RCC 7860 (cell line): ENCODE measurements at places on chromosomes 13 and 19.

- no peak for DNase-seq
Observed at GRCh38 chr13:33976965-33977364, 159.0 kb downstream of the RFC3 start.

DNA sequence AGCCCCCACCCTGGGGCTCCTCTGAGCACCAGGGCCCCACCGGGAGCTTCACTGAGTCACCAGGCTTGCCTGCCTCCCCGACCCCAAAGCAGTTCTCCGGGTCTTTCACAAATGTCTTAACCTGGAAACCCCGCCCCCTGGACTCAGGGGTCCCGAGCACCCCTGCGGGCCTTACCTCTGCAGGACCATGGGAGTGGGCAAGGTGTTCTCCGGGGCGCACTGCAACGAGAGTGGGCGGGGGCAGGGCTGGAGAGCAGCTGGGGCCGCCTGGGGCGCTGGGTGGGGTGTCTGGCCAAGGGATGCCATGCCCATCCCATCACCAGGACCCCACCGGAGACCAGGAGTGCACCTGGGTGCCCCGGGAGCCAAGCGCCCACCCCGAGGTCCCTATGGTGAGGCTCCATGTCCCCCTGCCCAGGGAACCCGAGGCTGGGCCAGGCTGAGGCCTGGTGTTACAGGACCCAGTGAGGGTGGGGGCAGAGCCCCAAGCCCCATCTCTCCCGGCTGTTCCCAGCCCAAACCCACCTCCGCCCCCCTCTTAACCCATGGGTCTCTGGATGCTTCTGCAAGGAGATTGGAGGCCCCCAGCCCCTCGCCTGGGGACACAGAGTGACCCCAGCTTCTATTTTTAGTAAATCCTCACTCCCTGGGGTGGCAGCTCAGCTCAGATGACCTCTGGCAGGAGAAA lies 10.9 kb downstream of the MKNK2 start:
- no peak for DNase-seq

DNA sequence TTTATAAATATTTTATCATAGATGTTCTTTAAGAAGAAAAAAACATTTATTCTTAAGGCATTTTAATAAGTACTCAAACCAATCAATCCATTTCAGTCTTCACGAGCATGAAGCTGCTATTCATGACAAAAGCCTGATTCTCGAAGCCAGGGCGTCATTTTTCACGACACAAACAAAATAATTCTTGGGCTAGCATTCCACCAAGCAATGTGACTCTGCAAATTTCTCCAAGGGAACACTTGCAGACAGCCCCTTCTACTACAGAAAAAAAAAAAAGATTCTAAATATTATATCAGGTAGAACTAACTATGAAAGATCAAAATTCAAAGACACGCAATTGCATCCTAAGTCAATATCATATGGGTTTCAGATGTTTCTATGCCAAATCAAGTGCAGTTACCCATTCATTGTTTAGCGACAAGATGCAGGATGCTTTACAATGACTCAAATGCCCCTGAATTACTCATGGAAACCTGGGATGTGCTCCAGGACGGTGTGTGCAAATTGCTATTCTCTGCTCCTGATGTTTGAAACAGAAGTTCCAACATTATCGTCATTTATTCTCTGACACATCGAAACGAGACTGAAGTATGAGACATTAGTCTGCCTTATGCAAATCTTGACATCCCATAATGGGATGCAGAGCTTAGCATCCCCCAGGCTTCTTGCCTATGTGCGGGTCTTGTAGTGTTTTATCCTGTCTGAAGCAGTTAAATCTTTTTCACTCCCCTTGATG lies 517.7 kb downstream of the MYO16 start:
- peak; percentile 10 for DNase-seq

DNA sequence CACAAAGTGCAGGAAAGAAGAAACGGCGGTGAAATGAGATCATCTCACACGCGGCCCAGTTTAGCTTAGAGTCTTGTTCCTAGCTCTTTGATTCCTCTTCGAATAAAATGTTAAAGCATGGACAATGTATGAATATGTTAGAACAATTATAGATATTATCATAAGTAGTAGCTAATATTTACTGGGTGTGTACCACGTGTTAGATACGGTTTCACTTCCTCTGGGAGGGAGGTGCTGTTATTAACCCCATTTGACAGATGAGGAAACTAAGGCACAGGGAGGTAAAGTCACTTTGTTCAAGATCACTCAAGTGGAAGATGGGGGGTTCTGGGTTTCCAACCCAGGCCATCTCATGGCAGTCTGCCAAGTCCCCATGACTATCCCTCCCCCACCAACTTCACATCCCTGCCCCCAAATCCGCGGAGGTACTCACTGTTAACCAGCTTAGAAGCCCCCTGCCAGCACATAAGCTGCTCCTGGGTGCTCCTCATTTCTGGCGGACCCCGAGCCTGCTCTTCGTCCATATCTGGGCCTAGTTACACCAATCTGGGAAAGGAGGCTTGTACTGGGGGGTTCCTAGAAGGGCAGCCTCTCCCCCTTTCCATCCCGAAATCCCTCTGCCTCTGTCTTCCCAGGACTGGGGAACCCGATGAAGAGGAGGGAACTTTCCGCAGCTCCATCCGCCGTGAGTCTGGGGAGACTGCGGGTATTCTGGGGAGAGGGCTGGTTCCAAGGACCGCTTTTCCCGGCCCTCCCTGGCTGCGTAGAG lies 1.0 kb upstream of the FXYD7 start:
- no peak for DNase-seq

DNA sequence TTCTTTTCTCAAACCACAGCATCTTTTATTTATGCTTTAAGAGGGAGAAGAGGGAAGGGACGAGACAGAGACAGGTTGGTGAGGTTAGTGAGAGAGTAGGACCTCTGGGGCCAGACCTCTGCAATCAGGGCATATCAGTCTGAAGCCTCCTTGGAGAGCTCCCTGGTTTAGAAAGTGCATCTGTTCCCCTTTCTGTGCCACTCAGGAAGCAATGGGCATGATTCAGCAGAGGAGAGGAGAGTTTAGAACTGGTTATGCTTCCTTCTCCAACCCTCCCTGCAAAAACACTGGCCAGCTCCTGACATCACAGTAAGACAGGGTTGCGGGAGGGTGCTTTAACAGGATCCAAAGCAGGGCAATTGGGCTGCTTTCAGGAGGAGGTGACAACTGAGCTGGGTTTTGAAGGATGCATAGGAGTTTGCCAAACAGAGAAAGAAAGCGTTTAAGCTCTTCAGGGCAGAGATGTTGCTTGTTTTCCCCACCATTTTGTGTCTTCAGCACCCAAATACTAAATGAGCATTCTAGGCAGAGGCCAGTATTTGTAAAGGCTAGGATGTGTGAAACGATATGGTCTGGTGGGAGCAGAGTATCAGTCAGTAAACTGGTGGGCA lies 33.1 kb downstream of the CERS4 start:
- DNase-seq = no peak

DNA sequence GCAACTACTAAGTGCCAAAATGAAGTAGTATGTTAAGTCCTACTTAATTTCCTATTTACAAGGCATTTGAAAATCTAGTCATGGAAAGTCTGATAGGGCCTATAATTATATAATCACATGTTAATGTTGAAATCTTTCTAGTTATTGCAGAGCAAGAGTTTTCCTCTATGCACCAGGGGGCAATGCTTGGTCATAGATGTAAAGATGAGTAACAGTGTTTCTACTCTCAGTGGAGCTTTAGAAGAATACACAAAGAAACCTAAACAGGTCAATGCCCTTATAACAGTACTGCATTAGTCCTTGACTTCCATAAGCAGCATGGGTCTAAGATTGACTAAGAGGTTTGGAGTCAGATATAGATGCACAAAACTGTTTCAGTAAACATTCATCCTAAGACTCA lies 218.7 kb downstream of the KCTD12 start:
- no peak for DNase-seq

DNA sequence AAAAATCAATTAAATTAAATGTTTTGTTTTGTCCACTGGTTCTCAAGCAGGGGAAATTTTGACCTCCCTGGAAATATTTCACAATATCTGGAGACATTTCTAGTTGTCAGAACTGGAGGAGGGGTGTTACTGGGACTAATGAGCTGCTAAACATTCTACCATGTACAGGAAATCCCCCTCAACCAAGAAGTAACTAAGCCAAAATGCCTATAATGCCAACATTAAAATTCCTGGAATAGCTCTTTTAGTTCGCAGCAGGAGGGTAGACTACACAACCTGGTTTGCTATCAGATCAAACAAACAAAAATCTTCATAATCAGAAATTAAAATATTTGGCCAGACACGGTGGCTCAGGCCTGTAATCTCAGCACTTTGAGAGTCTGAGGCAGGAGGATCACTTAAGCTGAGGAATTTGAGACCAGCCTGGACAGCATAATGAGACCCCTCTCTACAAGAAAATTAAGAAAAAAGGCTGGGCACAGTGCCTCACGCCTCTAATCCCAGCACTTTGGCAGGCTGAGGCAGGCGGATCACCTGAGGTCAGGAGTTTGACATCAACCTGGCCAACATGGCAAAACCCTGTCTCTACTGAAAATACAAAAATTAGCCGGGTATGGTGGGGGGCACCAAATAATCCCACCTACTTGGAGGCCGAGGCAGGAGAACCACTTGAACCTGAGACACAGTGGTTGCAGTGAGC lies 13.7 kb upstream of the SMARCA4 start:
- peak; percentile 28 for DNase-seq

- no peak for DNase-seq
Observed at GRCh38 chr19:42132030-42132628, at the start of gene POU2F2. TSS of gene POU2F2 (minus strand) at chr19:42132446. CDS start at chr19:42132411, 35 bp downstream.

DNA sequence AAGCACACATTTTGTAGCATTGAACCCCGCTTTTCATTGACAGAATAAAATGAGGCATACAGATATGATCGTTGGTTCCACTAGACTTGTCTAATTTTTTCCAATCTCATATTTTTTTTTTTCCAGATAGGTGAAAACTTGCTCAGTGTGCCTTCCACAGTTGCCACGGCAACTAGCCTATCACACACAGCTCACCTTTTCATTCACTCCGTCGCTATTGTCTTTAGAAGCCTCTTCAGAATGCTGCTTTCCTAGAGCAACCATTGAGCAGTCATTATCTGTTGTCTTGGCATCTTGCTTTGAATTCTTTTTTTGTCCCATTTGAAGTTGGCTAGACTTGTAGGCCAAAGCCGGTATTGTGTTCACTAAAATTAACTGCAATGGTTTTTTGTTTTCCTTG lies 37.7 kb upstream of the ESD start:
- DNase-seq = no peak

DNA sequence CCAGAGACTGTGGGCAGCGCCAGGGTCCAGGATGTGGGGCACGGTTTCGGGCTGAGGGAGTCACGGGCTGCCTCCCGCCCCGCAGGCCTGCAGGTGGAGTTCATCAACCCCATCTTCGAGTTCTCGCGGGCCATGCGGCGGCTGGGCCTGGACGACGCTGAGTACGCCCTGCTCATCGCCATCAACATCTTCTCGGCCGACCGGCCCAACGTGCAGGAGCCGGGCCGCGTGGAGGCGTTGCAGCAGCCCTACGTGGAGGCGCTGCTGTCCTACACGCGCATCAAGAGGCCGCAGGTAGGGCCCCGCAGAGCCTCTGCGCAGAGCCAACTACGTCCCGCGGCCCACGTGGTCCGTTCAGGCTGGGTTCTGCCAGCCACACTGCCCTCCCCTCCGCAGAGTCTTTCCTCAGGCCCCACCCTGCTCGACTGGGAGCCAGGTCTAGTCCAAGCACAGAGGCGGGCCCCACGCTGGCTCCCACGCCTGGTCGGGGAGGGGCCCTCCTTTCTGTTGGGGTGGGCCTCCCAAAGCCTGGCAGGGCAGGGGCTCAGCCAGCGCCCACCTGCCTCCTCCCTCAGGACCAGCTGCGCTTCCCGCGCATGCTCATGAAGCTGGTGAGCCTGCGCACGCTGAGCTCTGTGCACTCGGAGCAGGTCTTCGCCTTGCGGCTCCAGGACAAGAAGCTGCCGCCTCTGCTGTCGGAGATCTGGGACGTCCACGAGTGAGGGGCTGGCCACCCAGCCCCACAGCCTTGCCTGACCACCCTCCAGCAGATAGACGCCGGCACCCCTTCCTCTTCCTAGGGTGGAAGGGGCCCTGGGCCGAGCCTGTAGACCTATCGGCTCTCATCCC lies 2.0 kb upstream of the POLD1 start:
- no peak for DNase-seq

DNA sequence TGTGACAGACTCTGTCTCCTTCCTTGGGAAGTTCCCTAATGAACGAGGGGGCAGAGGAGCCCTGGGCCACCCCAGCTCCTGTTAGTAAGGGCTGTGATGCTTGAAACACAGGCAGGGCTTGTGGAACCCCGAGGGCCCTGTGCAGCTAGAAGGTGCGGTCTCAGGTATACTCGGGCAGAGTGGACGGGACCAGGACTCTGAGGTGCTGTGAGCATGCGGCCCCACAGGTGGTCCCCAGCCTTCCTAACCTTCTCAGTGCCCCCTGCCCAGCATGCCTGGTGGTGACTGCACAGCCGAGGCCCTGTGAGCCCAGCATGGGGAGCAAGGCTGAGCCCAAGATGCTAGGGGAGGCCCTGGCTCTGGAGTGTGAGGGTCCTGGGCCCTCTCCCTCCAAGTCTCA lies 4.0 kb upstream of the SIGLEC8 start:
- no peak for DNase-seq

GRCh38 chr13:111488486-111489132 lies 168.2 kb downstream of the TEX29 start:
- no peak for DNase-seq

DNA sequence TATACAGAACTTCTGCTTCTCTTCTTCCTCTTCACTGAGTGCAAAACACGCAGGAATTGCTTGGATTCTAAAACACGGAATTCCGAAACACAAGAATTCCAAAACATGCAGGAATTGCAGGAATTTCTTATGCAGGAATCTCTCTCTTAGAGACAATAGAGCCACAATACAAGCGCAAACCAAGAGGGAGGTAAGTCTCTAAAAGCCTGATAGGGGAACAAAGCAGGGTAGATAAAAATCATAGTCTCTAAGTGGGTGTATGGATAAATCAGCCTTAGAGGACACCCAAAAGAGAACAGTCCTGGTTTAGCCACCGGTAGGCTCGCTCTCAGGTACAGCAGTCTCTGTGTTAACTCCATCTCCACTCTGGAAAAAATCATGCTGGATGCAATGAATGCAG lies 112.9 kb downstream of the LHFPL6 start:
- DNase-seq = no peak

- DNase-seq = no peak
Observed at GRCh38 chr13:64248371-64249065, 2832.9 kb upstream of the PCDH20 start.

DNA sequence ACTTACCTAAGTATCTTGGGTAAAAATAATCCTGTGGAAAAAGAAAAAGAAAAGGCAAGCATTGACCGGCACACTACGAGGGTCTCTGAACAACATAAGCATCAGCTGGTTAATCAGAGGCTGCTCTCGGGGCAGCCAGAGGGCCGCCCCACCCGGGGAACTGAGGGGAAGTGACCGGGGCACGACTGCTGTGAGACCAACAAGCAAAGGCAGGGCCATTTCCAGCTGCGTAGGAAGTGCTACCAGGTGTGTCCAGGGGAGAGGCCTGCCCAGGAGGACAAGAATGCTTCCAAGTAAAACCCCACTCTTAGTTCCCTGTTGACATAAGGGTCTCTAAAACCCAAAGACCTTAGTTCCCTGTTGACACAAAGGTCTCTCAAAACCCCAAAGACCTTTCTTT lies 15.9 kb downstream of the GAS6 start:
- DNase-seq = no peak
